NCI-H2081 (cell line): ENCODE measurements at places on chromosomes 6 and 20.

- no peak for DNase-seq
These were observed 76.1 kb downstream of the GINS1 start for GRCh38 chr20:25483431-25484132.

GRCh38 chr6:79780881-79781280 is 149.8 kb downstream of the SH3BGRL2 start:
- no peak for DNase-seq

DNA sequence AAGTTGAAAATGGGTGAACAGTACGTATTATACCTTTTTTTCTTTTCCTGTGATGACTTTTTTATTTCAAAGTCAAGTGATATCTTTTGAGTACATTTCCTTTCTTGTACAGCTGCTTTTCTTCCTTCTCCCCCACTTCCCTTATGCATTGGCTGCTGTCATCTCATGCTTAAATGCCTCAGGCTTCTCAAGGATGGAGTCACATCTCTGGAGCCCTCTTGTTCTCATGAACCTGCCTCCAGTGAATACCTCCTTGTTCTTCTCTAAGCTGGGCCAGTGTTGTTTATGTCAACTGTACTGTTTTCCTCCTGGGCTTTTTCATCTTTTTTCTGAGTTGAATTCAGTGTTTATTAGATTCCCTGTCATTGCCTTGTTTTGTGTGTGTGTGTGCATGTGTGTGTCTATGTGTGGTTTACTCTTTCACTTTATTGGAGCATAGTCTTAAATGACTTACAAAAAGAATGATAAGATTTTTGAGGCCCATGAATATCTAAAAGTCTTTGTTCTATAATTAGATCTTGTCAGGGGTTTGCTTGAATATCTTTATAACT is 23.6 kb downstream of the STXBP5 start:
- DNase-seq = no peak

GRCh38 chr20:39066471-39067242 is 104.5 kb downstream of the DHX35 start:
- peak; percentile 7 for DNase-seq

DNA sequence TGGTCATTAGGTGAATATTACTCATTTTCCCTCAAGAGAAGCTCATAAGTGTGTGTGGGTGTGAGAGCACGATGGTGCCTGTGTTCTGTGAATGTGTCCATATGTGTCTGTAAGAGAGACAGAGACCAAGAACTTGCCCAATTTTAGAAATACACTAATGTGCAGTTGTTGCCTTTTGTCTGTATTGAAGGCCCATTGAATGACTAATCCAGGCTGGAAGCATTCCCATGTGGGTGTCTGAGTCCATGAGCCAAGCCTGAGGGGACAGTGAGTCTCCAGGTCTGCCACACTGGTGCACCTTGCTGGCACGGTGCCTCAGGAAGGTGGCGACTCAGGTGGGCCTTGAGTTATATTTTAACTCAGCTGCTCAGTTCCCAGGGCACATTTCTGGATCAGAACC is 25.5 kb upstream of the ASXL1 start:
- DNase-seq = no peak

DNA sequence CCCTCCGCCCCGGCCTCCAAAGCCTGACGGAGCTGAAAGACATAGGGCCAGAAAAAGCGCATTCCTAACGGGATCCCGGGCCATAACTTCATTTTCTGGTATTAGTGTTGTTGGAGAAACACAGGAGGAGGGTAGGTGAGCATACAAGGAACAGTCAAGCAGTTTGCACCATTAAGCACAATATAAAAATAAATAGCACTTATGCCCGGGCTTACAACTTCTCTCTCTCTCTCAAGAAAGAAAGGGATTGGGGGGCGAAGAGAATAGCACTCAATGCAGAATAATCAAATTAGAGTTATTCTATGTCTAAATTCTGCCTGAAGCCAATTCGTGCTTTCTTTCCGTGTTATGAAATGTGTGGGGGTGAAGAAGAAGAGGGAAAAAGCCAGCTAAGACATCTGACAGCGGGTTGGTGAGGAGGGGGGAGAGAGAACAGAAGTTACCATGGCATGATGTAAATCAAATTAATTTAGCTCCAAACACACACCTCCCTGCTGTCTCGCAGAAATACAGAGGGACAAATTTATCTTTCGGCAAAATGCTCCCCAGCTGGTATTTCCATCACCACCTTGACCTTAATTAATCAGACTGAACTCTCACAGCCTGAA is 508 bp upstream of the METTL24 start:
- DNase-seq = no peak

- DNase-seq = peak; percentile 20
These were observed 136.3 kb downstream of the MRPL14 start for GRCh38 chr6:43990627-43991619.

- peak; percentile 27 for DNase-seq
These were observed 58.4 kb downstream of the PDE7B start for GRCh38 chr6:135909737-135910387.

GRCh38 chr6:148427333-148427732 is 84.7 kb downstream of the SASH1 start:
- no peak for DNase-seq

DNA sequence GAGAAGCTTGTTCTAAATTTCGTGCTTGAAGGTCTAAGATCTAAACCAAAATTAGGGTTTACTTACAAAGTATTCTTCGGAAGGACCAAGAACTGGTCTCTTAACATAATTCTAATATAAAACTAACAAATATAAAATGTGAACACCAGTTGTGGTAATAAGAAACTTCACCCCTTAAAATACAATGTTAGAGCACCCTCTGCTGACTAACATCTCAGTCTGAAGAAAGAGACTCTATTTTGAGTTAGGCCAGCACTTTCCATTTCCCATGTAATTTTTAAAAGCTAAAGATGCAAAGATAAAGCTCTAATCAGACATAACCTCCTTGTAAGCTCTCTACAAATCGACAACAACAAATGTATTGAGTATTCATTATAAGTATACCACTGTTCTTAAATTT is 24.6 kb downstream of the ATG5 start:
- peak; percentile 1 for DNase-seq

- no peak for DNase-seq
These were observed 77.0 kb upstream of the LTV1 start for GRCh38 chr6:143766185-143766553.

DNA sequence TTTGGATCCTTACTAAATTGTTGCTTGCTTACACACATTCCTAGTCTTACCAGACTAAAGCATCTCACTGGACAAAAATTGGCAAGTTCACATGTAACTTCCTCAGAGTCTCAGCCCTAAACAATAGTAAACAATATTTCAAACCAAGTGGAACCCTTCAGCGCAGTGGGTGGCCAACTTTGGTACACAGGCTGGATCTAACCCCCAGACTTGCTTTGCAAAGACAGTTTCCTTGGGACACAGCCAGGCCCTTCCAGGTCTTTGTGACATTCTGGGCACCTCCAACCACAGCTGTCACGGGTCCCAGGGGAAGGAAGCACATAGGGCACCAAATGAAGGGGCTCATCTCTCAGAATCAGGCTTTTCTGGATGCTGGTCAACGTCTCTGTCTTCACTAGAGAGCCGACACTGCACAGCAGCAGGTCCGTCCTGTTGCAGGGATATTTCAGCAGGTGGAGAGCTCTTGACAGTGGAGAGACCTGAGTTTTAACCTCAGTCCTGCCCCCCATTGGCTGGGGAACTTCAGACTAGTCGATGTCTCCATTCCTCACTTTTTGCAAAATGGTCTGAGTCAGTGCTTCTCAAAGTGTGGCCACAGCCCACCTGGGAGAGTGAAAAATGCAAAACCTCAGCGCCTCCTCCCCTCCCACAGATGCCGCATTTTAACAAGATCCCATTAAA is 91.4 kb downstream of the BFSP1 start:
- DNase-seq = no peak

DNA sequence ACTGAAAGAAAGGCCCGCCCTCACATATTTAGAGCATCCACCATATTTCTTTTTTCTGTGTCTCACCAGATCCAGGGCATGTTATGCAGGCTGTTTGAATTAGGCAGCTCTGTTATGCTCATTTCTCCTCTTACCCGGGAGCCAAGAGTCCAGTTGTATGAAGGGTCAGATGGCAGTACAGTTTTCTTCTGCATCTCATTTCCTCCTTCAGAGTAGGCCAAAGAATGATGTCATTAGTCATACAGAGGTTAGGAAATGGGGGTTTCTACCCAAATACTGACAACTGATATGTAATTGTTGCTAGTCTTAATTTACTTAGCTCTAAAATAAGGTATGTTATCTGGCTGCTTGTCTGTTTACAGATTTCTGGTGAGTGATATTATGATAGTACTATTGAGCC is 130.8 kb downstream of the SOBP start:
- peak; percentile 43 for DNase-seq

GRCh38 chr6:128882991-128883611 is at the start of gene LAMA2:
Gene LAMA2, plus strand, starts transcription at chr6:128883138. Its CDS starts 108 bp downstream, at chr6:128883246.
- DNase-seq = no peak

DNA sequence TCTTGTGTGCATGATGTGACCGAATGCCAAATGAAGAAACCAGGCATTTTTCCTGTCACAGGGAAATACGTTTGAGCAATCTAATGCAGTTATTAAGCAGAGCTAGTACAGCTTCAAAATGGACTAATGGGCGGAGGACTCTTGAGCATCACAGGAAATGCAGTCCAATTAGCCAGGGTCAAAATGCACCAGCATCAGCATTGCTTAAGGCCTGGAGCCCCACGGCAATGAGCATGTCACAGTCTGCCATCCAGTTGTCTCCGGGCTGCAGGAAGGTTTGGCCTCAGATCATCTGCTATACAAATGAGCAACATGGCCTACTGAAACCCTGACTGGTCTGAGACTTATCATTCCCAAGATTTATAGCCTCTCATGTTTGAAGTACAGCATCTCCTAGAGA is 652.1 kb upstream of the SLC35B3 start:
- no peak for DNase-seq

GRCh38 chr6:12848964-12849808 is 132.6 kb downstream of the PHACTR1 start:
- no peak for DNase-seq

- no peak for DNase-seq
These were observed 518.1 kb upstream of the JARID2 start for GRCh38 chr6:14727494-14728395.

- no peak for DNase-seq
These were observed 16.9 kb downstream of the GFOD1 start for GRCh38 chr6:13470238-13471140.

GRCh38 chr6:169141671-169142537 is 111.7 kb downstream of the THBS2 start:
- no peak for DNase-seq

GRCh38 chr6:87244380-87244779 is 78.0 kb upstream of the SMIM8 start:
- DNase-seq = no peak

- DNase-seq = no peak
These were observed 696 bp downstream of the CALHM5 start for GRCh38 chr6:116512111-116512559.

DNA sequence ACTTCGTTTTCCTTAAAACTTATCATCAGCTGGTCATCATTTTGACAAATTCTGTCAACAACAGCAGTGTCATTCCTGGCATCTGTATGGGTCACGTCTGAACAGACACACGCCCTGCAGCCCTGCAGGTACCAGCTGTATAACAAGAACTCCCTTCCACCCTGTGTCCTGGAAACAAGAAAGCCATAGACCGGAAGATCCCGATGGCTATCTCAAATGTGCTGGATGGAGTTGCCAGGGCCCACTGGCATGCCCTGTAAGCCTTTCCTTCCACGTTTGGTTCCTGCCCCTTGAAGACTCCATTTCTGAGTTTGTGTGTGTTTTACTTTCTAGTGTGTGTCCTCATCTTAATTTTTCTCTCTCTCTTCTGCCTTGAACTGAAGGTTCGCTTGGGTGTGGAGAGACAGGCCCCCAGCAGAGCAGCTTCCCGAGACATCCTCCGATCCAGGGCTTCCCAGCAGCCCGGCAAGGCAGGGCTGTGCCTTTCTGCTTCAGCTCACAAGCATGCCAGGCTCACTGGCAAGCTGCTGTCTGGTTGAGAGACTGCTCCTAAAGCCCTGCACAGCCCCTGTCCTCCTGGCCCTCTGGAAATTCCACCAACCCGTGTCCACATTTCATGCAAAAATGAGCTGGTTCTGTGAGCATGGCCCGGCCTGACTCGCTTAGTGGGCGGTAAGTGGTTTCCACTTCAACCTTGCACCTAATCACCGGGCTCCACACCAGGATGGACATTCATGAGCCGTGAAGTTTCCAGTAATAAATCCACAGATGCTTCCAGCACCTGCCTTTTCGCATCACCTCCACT is 8.7 kb downstream of the GFRA4 start:
- DNase-seq = no peak

DNA sequence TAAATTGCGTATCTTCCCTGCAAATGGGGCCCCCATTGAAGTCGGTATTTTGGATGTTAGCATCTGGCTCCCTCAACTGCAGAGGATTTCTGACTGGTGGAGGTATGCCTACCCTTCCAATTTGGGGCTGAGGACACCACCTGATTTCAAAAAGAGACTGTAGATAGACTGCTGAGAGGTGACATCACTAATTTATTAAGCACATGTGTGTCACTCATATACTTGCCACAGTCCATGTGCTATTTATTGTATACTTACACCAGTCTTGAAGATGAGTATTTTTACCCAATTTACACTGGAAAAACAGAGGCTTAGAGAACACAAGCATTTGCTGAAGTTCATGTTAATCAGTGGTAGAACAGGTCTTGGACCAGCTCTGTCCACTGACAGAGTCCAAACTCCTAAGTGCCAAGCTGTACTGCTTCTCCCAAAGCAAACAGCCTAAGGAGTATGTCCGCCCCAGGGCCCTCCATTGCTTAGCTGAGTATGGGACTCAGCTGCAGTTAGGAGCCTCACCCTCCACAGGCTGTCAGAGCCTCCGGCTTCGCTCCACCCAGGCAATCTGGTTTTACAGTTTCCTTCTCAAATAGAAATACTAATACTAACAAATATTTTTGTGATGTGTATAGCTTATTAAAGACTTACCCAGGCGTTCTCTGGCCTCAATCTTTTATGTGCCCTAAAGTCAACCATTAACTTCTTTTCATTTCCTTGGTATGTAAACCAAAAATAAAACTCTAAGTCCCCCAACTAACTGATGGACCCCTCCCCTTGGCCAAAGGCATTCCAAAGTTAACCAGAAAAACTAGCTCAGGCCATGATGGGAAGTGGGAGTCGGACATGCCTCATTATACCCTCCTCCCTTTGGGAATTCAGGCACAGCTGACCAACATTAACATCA is 17.5 kb downstream of the RIN2 start:
- no peak for DNase-seq

- no peak for DNase-seq
These were observed 111.1 kb upstream of the DUSP22 start for GRCh38 chr6:181049-181654.

DNA sequence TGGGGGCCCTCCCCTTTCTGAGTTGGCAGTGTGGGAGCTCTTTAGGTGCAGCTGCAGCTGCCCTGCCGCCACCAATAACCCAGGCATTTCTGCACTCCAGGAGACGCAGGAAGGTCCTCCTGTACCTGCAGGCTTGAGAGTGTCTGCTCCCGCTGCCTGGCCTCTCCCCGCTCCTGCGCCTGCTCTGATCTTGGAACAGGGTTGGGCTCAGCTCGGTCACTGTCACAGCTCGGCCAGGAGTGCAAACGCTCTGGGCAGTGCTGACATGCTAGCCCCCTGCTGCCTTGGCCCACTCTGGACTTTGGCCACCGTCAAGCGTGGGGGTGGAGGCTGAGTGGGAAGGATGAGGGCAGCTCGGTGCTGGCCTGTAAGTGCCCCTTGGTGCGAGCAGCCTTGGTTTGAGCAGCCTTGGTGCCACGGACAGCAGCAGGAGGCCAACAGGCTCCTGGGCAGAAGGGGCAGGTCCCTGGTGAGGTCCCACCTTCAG is 738.1 kb upstream of the GJE1 start:
- no peak for DNase-seq
